ENCODE measurements at places on chromosomes 13 and 19. TPM values are rescaled to one million over a fixed set of nuclear protein-coding genes. Genes with fewer than 3 reads are reported as not detected.
A peak's percentile ranks its signal among the peaks of the same experiment; 100 is the strongest.

DNA sequence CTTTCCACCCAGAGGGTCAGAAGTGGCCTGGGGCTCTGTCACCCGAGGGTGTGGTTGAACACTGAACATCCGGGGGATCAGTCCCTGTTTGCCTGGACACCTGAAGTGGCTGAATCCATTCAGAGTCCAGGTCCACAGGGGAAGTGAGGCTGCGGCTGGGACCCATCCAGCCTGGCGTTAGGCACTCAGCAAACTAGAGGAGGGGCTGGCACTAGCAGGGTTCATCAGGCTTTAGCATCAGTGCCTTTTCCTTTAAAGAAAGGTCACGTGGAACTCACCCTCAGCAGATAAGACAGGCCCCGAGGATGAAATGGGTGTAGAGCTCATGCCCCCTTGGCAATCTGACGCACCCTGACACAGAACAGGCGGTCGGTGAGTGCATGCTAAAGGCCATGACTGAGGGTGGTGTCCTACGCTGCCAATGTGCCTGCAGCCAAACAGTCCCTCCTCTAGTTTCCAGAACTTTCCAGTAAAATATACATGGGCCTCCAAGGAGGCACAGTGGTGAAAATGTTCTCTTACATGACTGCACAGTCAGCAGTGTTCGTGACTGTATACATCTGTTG is 72.4 kb upstream of the ARHGEF7 start:
- DNase-seq = no peak
- no peak overlapping the region for H3K27ac ChIP-seq

GRCh38 chr13:100175078-100175802 is 86.3 kb downstream of the PCCA start:
- H3K27ac ChIP-seq = no peak overlapping the region
- H3K36me3 ChIP-seq = peaks cover 10% of the 10 kb centered on the region
- H3K27me3 ChIP-seq = no peaks in the 10 kb centered on the region
- H3K4me1 ChIP-seq = peaks cover 50% of the 10 kb centered on the region
- DNase-seq = no peak

DNA sequence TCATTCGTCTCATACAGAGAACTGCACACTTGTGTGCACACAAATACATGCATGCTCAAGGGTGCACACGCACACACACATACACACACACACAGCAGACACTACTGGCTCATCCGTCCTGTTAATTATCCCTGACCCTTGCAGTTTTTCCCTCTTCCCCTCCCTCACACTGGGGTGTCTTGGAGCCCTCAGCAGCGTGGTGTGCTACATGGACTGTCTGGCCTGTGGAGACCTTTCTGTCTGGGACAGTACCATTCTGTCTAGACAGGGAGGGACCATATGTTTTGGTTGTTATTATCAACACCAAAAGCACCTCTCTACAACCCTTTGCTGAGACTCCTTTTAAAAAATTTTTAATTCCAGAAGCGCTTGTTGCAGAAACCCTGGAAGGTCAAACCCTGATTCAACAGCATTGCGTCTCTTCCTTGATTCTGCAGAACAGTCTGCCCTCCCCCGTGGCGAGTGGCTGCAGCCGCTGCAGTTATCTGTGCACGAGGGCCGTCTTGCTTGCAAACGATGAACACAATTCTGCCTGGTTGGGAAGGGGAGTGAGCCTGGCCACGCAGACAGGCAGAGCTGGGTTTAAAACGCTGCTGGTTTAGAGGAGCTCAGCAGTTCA is 374.0 kb downstream of the IRS2 start:
- no peaks in the 10 kb centered on the region for H3K36me3 ChIP-seq
- no peaks in the 10 kb centered on the region for H3K27me3 ChIP-seq
- H3K4me3 ChIP-seq = peak overlapping the region; percentile 23
- H3K27ac ChIP-seq = no peak overlapping the region
- DNase-seq = no peak

- H3K4me1 ChIP-seq = peaks cover 14% of the 10 kb centered on the region
- DNase-seq = no peak
- no peak overlapping the region for H3K27ac ChIP-seq
- peaks cover 18% of the 10 kb centered on the region for H3K27me3 ChIP-seq
These were observed 16.1 kb upstream of the IRGC start for GRCh38 chr19:43699506-43700394.

DNA sequence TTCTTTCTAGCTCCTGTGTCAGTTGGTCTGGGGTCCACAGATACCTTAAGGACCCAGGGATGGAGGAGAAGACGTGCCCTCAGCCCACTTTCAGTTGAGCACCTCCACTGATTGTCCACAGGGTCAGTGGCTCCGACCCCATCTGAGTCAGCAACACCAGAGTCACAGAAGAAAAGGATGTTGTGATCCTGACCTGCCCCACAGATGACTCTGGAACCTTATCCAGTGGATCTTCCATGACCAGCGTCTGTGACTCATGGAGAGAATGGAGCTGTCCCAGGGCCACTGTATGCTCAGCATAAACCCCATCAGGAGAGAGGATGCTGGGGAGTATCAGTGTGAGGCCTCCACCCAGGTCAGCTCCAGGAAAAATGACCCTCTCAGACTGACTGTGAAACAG is 22.0 kb downstream of the CEACAM4 start:
- no peak overlapping the region for H3K27ac ChIP-seq
- peaks cover 16% of the 10 kb centered on the region for H3K27me3 ChIP-seq
- H3K36me3 ChIP-seq = no peaks in the 10 kb centered on the region

GRCh38 chr19:32816555-32817099 is 52.9 kb downstream of the SLC7A9 start:
- DNase-seq = no peak
- peaks cover 11% of the 10 kb centered on the region for H3K27me3 ChIP-seq
- H3K27ac ChIP-seq = no peak overlapping the region
- H3K4me1 ChIP-seq = no peaks in the 10 kb centered on the region
- H3K36me3 ChIP-seq = no peaks in the 10 kb centered on the region
- H3K4me3 ChIP-seq = no peak overlapping the region

- H3K27me3 ChIP-seq = no peaks in the 10 kb centered on the region
- no peak overlapping the region for H3K4me3 ChIP-seq
- no peaks in the 10 kb centered on the region for H3K4me1 ChIP-seq
- no peaks in the 10 kb centered on the region for H3K36me3 ChIP-seq
- no peak for DNase-seq
These were observed 385.1 kb downstream of the IRS2 start for GRCh38 chr13:109401307-109401706.

- no peak for DNase-seq
- no peaks in the 10 kb centered on the region for H3K27me3 ChIP-seq
- peaks cover 7% of the 10 kb centered on the region for H3K4me1 ChIP-seq
- no peaks in the 10 kb centered on the region for H3K36me3 ChIP-seq
- no peak overlapping the region for H3K27ac ChIP-seq
These were observed 233.7 kb downstream of the GPC5 start for GRCh38 chr13:91632086-91632485.

GRCh38 chr19:2764945-2765344 is 18.1 kb downstream of the SGTA start:
- peaks cover 16% of the 10 kb centered on the region for H3K36me3 ChIP-seq
- no peaks in the 10 kb centered on the region for H3K27me3 ChIP-seq
- H3K27ac ChIP-seq = no peak overlapping the region
- no peak overlapping the region for H3K4me3 ChIP-seq

GRCh38 chr19:35362261-35363000 is 4.2 kb downstream of the FFAR3 start:
- H3K36me3 ChIP-seq = no peaks in the 10 kb centered on the region
- no peaks in the 10 kb centered on the region for H3K27me3 ChIP-seq
- no peak overlapping the region for H3K4me3 ChIP-seq
- H3K27ac ChIP-seq = no peak overlapping the region

DNA sequence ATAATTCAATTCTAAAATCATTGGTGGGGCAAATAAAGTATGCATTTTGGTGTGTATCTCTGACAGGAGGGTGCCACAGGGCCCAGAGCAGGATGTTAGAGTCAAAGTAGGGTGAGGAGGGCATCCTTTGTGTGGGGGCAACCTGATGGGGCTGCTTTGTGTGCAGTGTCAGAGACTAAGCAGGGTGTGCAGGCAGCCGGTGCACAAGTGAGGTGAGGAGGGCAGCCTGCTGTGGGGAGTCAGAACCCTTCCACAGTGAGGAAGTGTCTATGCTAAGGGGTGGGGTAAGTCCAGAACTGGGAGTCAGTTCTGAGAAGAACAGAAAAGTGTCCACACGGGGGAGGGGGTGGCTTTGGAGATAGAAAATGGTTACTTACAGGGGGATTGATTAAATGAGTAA is 40.7 kb downstream of the RB1 start:
- no peak overlapping the region for H3K27ac ChIP-seq
- no peaks in the 10 kb centered on the region for H3K27me3 ChIP-seq
- H3K4me3 ChIP-seq = no peak overlapping the region
- peaks cover 3% of the 10 kb centered on the region for H3K4me1 ChIP-seq

DNA sequence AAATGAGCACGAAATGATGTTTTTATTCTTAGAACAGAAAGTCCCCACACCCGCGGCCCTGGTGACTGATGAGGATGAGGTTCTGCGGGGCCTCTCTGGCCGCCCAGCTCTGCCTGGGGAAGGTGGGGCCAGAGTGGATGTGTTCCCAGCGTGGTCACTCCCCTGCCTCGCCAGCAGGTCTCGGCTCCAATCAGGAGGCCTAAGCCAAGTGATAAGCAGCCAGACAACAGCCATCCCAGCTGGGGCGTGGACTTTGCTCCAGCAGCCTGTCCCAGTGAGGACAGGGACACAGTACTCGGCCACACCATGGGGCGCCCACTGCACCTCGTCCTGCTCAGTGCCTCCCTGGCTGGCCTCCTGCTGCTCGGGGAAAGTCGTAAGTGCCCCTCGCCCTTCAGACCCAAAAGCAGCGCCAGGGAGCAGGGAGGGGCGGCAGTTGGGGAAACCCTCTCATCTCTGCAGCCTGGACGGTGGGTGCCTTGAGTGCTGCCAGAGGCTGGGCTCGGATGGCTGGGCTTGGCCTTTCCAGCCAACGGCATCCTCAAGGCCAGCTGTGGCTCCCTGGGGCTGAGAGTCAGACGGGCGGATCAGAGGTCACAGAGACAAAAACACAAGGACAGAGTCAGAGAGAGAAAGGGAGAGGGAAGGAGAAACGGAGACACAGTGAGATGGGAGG is at the start of gene F10:
Gene F10, plus strand, starts transcription at position 250 of the 676 bp plus-strand sequence. Its CDS starts 57 bp downstream, at position 307.
- peak within 1 kb of the TSS; percentile 41 for H3K27ac ChIP-seq
- DNase-seq = peak; percentile 84

DNA sequence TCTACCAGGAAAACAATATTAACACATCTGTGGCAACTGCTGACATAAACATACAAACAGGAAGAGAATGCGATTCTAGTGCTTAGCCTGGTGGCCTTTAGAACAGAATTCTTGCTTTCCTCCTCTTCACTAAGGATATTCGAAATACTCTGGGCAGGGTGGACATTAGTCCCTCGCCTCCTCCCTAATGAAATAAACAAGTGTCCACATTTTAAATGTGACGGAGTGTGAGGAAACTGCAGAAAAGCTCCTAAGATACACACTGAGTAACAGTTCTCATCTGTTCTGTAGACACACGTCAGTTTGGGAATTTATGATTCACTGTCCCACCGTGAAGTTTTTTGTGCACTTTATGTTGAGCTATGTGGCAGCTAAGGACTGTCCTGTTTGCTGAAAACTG is 639 bp downstream of the STARD13 start:
- H3K4me1 ChIP-seq = peaks cover 49% of the 10 kb centered on the region
- DNase-seq = no peak
- H3K27me3 ChIP-seq = no peaks in the 10 kb centered on the region
- H3K27ac ChIP-seq = peak overlapping the region; percentile 99

DNA sequence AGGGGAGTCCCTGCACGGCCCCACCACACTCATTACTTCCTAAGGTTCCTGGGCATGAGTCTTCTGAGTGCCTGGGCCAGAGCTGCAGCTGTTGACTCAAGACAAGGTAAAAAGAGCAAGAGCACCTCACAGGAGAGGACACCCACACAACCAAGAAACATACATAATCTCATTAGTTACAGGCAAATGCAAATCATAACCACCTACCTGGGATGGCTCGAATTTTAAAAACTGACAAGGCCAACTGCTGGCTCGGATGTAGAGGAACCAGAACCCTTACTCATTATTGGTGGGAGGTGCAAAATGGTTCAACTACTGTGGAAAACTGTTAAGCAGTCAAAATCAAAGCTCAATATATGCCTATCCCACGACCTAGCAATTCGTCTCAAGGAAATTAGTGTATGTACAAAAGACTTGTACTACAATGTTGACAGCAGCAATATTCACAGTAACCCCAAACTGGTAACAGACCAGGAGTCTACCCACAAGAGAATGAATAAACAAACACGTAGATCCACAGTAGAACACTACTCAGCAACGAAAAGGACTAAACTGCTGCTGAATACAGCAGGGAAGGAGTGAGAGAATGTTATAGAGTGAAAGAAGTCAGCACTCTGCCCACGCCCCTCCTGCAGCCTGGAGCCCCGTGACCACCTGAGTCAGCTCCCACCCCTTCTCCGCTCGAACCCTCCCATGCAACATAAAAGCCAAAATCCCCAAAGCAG is 15.8 kb downstream of the AKT2 start:
- no peaks in the 10 kb centered on the region for H3K36me3 ChIP-seq
- H3K4me3 ChIP-seq = no peak overlapping the region
- H3K27ac ChIP-seq = no peak overlapping the region
- no peak for DNase-seq
- H3K4me1 ChIP-seq = peaks cover 14% of the 10 kb centered on the region
- no peaks in the 10 kb centered on the region for H3K27me3 ChIP-seq

DNA sequence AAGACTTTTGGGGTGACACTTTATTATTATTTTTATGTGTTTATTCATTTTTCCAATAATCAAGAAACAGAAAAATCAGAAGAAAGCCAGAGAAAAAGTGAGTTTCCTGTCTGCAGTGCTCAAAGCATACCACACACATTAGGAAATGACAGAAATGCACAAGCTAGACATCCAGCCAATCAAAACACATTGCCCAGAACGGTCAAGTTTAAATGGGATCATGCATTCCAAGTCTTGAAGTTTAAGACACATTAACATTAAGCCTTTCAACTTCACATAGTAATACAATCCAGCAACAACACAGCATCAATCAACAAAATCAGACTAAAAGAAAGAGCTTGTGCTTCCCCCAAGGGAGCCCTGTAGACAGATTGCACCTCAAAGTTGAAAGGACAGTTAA is 28.7 kb upstream of the MEDAG start:
- no peak for DNase-seq
- no peaks in the 10 kb centered on the region for H3K36me3 ChIP-seq
- H3K27ac ChIP-seq = peak overlapping the region; percentile 75
- H3K27me3 ChIP-seq = no peaks in the 10 kb centered on the region
- peaks cover 72% of the 10 kb centered on the region for H3K4me1 ChIP-seq

- H3K4me3 ChIP-seq = no peak overlapping the region
- no peak overlapping the region for H3K27ac ChIP-seq
- H3K4me1 ChIP-seq = peaks cover 7% of the 10 kb centered on the region
- H3K36me3 ChIP-seq = peaks cover 2% of the 10 kb centered on the region
- no peaks in the 10 kb centered on the region for H3K27me3 ChIP-seq
- DNase-seq = no peak
These were observed 322.3 kb downstream of the DCLK1 start for GRCh38 chr13:35808846-35809245.

CATSPERD gene
- total RNA-seq = not detected

ZNF790 gene
- 10.1 TPM for total RNA-seq

CGB7 gene
- 0.16 TPM for total RNA-seq

IPO5 gene
- total RNA-seq = 145 TPM

ZNF628 gene
- 11.6 TPM for total RNA-seq
